ENCODE measurements at places on chromosomes 2 and 18.

DNA sequence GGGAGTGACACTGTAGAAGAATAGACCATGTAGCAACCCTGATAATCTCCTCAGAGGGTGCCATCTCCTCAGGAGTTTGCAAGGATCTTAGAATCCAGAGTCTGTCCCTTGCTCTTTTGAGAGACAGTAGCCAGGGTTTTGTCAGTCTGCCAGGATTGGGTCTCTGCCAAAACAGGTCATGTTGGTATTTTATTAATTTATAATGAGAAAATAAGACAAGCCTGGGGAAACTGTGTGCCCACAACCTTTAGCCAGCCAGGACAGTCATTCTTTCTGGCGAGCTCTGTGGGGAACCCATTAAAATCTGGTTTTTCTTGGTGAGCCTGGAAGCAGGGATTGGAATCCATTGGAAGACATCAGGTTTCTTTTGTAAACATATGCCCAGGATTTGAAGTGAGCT, 78.6 kb downstream of the PTPRM start:
- DNase-seq, result no peak

DNA sequence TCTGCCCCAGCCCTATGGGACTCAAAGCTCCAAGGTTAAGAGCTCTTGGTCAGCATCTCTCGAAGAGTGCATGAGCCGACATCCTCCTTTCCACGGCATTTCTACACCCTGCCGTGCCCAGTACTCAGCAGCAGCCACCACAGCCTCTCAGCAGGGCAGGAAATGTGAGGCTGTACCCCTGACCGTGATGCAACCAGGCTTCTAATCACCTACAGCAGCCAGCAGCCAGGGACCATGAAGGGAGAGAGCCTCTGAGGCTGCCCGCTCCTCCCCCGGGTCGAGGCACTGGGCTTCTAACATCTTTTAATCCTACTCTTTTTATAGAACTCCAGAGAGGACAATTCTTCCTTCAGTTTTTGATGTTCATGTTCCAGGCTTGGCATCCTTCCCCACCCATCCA, 6.5 kb downstream of the CYS1 start:
- DNase-seq, result no peak

DNA sequence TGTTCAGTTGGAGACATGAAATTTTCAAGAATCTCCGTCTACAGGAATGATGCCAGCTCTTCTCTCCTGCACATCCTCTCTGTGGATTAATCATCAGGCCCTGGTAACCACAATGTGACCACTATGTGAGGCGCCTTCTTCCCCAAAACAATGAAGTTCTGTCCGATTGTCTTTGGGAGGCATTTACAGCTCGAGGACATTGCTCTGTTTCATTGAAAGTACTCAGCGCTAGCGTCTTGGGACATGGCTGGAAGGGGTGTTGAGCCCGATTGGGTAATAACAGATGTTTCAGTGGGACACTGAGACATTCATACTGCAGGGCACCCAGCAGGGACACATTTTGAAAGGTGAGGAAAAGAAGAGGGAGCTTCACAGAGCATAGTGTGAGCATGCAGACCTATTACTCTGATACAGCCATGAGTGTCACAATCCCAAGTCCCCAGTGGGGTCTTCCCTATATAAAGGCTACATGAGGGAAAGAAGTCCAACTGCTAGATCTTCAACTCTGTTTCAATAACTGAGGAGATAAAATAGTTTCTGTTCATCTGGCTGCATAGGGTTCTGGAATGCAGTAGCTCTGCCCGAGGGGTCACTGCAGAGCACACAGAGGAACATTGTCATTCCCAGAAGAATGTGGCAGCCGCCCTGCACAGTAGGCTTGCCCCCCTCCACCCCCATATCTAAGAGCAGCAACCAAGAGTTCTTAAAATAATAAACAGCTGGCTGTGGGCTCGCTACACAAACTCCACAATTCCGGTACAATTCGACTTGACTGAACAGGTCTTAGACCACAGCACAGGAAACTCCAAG, 237.3 kb downstream of the OSR1 start:
- no peak for DNase-seq

DNA sequence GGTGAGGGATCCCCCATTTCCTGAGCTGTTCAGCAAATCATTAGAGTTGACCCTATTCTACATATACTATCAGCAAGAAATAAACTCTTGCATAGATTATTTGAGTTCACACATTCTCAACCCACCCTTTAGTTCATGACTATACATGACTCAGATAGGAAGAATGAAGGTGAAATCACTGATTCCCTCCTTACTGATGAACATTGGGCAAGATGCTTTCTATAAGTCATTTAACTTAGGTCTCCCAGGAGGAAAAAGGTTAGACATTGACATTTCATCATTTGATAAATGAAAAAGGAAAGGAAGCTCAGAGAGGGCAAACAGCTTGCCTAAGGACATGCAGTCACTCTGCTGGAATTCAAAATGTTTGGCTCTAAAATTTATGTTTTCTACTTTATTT, 408.0 kb downstream of the TMEM182 start:
- no peak for DNase-seq

DNA sequence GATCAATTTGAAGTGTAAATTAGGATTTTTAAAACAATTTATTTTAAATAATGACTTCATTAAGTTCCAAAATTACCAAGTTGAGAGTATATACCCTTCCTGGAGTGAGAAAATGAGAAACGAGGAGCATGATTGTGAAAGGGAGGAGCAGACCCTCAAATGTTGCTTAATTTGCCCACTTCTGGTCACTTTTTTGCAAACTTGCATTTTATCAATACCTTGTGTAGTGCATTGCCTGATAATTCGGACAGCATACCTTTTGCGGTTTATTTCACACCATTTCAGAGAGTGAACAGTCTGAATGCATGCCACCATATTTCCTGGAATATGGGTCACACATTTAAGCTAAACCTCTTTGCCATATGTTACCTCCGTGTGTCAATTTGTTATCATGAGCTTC, 669.7 kb downstream of the RNF144A start:
- no peak for DNase-seq

DNA sequence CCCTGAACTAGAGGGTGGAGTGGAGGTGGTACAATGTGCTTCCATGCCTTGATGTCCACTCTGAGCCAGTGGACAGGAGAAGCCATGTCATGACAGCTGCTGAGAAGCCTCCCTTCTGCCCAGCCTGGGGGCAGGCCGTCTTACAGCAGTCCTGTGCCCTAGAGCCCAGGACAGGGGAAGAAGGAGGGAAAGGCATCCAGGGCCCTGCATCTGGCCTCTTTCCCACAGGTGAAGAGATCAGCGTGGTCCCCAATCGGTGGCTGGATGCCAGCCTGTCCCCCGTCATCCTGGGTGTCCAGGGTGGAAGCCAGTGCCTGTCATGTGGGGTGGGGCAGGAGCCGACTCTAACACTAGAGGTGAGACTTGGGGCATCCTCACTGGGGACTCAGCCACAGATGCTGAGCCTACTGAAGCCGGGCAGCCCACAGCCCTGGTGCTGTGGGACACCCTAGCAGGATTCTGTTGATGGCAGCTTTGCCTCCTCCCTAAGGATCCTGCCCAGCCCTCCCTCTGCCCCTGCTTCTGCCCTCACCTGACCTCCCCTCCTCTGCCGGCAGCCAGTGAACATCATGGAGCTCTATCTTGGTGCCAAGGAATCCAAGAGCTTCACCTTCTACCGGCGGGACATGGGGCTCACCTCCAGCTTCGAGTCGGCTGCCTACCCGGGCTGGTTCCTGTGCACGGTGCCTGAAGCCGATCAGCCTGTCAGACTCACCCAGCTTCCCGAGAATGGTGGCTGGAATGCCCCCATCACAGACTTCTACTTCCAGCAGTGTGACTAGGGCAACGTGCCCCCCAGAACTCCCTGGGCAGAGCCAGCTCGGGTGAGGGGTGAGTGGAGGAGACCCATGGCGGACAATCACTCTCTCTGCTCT, 3.1 kb downstream of the IL36RN start:
- DNase-seq, result no peak

- no peak for DNase-seq
Measured at GRCh38 chr2:210606001-210606400, 49.6 kb downstream of the CPS1 start.

GRCh38 chr2:6771634-6772611, 93.8 kb downstream of the CMPK2 start:
- DNase-seq, result no peak

- DNase-seq, result no peak
Measured at GRCh38 chr2:151691631-151692030, 42.6 kb downstream of the NEB start.

- DNase-seq, result no peak
Measured at GRCh38 chr2:165634855-165635254, 159.2 kb downstream of the GALNT3 start.

- no peak for DNase-seq
Measured at GRCh38 chr2:197229509-197230443, 80.8 kb downstream of the ANKRD44 start.

DNA sequence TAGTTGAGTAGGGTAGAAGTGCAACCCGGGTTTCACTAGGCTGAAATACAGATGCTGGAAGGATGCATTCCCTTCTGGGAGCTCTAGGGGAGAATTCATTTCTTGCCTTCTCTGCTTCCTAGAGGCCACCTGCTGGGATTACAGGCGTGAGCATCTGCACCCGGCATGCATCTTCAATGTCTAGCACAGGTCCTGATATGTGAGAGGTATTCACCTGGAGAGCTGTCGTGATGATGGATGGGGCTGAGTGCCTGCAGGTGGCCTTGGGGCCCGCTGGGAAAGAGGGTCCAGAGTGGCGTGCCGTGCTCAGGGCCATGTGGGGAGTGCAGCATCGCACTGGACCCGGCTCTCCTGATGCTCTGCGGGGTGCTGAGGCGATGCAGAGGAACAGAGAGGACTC, 6.6 kb upstream of the NTSR2 start:
- no peak for DNase-seq

- DNase-seq, result no peak
Measured at GRCh38 chr2:229530434-229530833, 183.9 kb downstream of the DNER start.

- DNase-seq, result no peak
Measured at GRCh38 chr18:60082790-60083189, 183.0 kb downstream of the PMAIP1 start.

GRCh38 chr18:11663439-11664029, 25.5 kb upstream of the GNAL start:
- DNase-seq, result no peak

GRCh38 chr2:134235510-134236144, 18.2 kb upstream of the MGAT5 start:
- no peak for DNase-seq

GRCh38 chr18:63236921-63237846, 82.4 kb downstream of the BCL2 start:
- DNase-seq, result no peak

All from stimulated activated naive CD4-positive, alpha-beta T cell treated with Interleukin-2 at 50 U/mL for 16 hours (primary cell).